ENCODE measurements at places on chromosomes 1 and 21.

DNA sequence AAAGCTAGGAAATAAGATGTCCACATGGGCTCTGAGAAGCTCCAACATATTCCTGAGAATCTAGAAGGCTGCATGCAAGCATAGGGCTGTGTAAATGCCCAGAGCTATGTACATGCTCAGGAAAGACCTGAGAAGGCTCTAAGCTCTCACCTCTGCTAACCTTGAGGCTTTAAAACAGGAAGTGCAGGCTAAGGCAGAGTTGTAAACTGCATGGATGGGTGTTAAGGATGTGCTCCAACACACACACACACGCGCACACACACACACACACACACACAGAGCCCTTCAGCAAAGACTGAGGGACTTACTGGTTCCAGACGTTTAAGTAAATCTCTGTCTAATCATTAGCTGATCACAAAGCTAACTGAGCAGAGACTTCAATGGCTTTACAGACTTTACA, 162.9 kb downstream of the TRABD2B start:
- no peak for DNase-seq

DNA sequence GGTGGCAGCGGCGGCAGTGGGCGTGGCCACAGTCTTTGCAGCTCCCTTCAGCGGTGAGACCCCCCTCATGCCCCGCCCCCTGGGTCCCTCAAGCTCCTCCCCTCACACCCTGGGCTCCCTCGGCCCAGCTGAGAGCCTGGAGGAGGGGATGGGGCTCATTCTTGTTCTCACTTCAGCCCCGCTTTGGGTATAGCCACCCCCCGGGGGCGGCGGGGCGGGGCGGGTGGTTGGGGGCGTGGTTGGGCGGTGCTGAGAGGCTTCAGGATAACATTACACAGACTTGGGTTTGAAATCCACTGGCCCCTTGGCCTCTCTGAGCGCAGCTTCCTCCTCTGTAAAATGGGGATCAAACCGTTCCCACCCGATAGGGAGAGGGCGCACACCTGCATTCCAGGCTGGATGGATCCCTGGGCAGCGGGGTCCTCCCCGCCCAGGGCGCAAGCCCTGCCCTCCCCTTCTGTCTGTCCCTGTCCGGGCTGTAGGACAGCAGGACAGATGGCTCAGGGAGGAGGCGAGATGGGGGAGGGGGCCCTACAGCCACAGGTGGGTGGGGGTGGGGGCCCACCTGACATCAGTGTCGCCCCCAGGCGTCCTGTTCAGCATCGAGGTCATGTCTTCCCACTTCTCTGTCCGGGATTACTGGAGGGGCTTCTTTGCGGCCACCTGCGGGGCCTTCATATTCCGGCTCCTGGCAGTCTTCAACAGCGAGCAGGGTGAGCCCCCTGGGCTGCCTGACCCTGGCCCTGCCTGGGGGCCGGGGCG, 5.1 kb downstream of the CLCNKA start:
- no peak for DNase-seq

DNA sequence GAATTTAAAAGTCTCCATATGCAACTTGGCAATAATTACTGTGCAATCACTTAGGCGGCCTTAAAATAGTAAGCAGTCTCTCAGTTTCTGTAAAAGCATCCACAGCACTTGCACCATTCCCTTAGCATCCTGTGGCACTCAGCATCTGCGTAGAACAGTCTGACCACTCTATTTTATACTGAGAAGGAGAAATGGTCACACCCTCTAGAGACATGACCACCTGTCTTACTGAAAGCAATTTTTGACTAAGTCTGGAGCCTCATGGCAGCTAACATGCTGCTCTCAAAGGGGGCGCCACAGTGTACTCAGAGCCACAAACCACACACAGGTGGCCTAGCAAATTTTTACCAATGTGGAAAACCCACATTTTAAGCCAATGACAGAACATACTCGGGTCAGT, 62.0 kb downstream of the KCNK1 start:
- DNase-seq, result no peak

DNA sequence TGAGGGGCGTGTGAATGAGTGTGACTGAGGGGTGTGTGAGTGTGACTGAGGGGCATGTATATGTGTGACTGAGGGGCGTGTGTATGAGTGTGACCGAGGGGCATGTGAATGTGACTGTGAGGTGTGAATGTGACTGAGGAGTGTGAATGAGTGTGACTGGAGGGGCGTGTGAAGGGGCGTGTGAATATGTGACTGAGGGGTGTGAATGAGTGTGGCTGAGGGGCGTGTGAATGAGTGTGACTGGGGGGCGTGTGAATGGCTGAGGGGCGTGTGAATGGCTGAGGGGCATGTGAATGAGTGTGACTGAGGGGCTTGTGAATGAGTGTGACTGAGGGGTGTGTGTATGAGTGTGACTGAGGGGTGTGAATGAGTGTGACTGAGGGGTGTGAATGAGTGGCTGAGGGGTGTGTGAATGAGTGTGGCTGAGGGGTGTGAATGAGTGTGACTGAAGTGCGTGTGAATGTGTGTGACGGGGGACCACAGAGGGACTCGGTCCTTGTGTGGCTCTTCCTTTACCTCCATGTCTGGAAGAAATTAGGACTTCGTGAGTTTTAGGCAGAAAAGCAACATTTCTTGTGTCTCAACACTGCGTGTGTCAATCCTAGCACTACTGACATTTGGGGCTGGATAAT, 105.8 kb downstream of the GLIS1 start:
- no peak for DNase-seq

GRCh38 chr1:153727463-153728304, at the start of gene INTS3:
INTS3 (plus strand) TSS chr1:153728050; CDS start chr1:153728635, 585 bp downstream.
- peak; percentile 96 for DNase-seq

DNA sequence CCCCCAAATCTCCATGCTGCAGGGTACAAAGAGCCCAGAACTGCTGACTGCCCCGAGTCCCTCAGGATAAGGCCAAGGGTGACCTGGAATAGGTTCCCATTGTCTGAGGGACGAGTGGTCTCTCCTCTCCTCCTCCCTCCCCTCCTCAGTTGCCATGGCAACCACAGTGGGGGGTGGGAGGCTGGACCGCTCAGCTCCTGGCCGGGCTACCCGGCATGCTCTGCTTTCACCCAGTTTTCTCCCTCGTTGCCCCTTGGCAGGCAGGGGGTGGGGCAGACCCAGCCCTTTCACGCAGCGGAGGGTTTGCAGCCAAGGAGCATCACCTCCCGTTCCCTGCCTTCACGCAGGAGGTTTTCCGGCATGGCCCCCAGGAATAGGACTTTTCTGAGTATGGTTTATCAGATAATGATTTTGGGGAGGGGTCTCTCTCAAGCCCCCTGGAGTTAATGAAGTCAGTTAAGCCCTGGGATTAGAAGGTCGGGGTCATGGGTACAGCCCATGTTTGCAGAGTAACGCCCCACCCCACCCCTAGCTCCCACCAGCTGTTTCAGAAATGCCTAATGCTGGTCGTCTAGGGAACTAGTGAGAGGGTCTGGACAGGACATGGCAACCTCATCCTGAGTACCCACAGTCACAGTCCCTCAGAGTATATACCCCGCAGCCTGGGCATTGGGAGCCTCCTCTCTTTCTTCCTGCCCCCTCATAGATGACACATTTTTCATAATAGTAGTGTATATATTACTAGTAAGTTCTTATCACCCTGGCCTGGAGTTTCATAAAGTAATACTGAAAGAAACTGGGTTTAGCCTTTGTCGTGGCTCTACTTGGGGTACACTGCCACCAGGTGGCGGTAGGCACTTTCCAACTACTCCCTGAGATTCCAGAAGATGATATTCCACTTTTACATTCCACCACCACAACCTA, 20.7 kb downstream of the C1QB start:
- DNase-seq, result no peak
